Left lung (tissue), 14 donors: ENCODE measurements at places on chromosomes 6 and 20. TPM values are rescaled to one million over a fixed set of nuclear protein-coding genes. Genes with fewer than 3 reads are reported as not detected.

AGPAT1 gene
- 61.2 TPM for total RNA-seq

- DNase-seq, result no peak
These were observed 54.0 kb downstream of the EFCAB8 start for GRCh38 chr20:32912688-32913087.

XKR7 gene
- 0.05 TPM for total RNA-seq

- DNase-seq, result no peak
These were observed 407.6 kb upstream of the SOX4 start for GRCh38 chr6:21185861-21186478.

GRCh38 chr20:15900443-15900842, 672.8 kb downstream of the KIF16B start:
- DNase-seq, result no peak

DNA sequence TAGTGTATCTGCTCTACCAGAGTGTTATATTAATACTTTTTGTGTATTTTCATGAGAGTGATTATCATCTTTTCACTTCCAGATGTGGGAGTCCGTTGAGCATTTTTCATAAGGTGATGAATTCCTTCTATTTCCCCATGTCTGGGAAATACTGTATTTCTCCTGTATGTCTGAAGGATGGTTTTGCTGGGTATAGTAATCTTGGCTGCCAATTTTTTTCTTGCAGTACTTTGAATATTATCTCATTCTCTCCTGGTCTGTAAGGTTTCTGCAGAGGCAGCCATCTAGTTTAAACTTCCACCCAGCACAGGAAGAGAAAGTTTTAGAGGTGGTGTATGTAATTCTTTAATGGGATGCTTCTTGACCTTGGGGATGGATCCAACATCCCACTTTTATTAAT, 15.4 kb upstream of the DYNLRB1 start:
- no peak for DNase-seq

ADGB gene
- 1.3 TPM for total RNA-seq

- no peak for DNase-seq
These were observed 85.4 kb downstream of the SOX4 start for GRCh38 chr6:21678990-21679389.

DNA sequence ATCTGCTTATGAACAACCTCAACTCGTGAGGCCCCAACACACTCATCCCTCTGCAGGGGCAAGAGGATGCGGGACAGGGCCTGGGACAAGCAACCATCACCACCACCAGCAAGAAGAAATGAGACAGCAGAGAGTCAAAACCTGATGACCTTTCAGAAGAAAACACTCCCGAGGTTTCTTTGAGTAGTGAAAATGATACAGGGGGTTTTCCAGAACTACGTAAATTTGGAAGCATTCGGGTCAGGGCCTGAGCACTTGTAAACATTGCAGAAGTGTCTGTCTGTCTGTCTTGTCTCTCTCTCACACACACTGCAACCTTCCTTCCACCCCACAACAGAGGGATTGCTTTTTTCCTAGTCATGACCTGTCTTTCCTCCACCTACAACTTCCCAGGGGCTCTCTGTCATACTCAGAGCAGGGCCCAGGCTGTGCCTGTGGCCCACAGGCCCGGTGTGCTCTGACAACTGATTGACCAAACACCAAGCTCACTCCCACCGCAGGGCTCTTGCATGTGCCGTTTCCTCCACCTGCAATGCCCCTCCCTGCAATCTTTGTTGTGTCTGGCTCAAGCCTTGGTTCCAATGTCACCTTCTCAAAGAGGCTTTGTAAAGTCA, 90.9 kb downstream of the BMP7 start:
- DNase-seq, result no peak
